ENCODE measurements at places on chromosomes 5 and 9. TPM values are rescaled to one million over a fixed set of nuclear protein-coding genes. Genes with fewer than 3 reads are reported as not detected.

The BAAT gene
- not detected for total RNA-seq

GRCh38 chr9:79396168-79396567 is 175.6 kb upstream of the TLE4 start:
- DNase-seq, result no peak

DNA sequence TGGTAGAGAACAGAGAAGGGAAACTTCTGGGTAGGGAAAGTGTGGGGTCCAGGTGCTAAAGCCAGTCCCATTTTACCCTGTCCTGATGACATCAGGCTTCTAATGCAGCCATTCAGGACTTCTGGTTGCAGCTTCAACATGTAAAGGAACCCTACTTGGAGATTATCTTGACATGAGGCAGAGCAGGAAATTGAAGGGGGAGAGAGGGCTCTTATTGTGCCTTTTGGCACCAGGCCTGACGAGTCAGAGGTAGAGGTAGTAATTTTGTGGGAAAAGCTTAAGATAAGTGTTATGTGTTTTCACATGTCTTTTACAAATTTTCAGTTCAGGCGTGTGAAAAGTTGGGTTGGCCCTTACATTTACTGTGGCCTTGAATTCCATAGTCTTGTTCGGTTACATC is 102.4 kb upstream of the APC start:
- no peak for DNase-seq

GRCh38 chr5:174511714-174512253 is 212.6 kb upstream of the MSX2 start:
- DNase-seq, result no peak

DNA sequence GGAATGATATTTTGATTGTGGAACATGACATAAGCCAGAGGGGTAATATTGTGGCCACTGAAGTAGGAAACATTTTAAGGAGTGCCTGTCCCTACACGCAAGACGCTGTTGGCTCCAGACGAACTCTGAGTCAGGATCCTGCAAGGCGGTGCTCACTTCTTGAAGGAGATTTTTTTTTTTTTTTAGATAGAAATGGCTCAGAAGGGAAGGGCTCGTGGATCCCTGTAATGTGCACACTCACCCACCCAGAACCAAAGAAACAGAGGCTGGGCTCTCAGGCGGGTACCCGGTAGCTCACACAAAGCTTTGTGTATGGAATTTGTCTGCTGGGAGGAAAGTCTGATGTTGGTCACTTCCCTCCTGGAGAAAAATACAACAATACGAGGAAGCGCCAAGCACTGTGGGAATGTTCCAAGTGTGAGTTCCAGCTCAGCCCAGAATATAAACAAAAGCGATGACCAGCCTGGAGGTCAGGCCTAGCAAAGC is 25.7 kb downstream of the RAPGEF1 start:
- DNase-seq, result no peak

GRCh38 chr9:69502671-69503301 is 169.4 kb downstream of the APBA1 start:
- no peak for DNase-seq

The PRSS3 gene
- 64.0 TPM for total RNA-seq

DNA sequence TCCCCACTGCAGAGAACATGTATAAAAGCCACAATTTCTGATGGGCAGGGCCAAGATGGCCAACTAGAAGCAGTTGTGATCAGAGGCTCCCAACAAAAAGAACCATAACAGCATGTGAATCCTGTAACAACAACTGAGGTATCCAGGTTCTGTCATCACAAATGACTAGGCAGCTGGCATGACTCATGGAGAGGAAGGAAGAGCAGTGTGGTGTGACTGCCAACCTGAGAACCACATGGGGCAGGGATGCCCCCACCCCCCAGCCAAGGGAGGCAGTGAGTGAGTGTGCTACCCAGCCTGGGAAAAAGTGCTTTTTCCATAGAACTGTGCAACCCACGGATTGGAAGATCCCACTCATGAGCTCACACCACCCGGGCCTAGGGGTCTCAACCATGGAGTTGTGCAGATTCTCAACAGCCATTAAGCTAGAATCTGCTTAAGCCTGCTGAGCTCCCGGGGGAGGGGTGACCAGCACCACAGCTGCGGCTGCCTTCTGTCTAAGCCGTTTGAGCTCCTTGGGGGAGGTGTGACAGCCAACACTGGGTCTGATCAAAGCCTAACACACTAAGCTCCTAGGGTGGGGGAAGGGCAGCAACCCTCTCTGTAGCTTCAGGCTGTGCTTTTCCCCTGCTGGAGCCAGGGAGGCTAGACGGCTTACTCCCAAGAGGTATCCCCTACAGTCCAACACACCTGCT is 80.1 kb upstream of the DMAC1 start:
- no peak for DNase-seq

DNA sequence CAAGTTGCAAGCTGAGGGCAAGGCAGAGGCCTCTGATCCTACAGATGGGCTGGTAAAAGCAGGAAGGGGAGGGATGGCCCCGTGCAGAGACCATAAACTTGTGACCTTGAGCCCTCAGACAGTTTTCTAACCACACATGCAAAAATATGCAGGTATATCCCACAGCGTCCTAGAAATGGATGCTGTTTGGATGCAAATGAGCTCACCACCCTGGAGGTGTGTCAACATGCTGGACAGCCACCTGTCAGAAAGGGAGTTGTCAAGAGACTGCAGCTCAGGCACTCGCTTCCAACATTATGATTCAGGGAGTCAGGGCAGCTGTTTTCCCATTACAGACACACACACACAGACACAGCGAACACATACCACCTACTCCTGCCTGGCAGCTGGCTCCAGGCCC is 97.3 kb upstream of the PANK3 start:
- no peak for DNase-seq

DNA sequence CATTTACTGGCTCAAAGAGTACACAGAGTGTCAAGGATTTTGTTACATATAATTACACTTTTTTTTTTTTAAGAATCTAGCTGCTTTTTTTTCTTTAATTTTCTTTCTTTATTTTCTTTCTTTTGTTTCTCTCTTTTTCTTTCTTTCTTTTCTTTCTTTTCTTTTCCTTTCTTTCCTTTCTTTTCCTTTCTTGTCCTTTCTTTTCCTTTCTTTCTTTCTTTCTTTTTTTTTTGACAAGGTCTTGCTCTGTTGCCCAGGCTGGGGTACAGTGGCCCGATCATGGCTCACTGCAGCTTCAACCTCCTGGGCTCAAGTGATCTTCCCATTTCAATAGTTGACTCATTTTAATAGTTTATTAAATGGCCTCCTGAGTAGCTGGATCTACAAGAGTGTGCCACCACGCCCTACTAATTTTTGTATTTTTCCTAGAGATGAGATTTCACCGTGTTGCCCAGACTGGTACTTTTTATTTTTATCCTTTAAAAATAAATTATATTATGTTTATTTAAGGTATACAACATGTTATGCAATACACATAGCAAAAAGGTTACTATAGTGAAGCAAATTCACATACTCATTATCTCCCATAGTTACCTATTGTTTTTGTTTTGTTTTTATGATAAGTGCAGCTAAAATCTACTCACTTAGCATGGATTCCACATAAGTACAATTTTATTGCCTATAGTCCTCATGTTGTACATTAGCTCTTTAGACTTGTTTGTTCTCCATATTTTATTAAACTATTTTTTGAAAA is 381.5 kb upstream of the KLF4 start:
- DNase-seq, result no peak

GRCh38 chr5:172659909-172660628 is 19.0 kb downstream of the NEURL1B start:
- no peak for DNase-seq

- DNase-seq, result no peak
Observed at GRCh38 chr9:38017149-38017884, 51.7 kb downstream of the SHB start.

The SLCO6A1 gene
- not detected for total RNA-seq

GRCh38 chr5:162407614-162408013 is 340.0 kb downstream of the GABRG2 start:
- no peak for DNase-seq

DNA sequence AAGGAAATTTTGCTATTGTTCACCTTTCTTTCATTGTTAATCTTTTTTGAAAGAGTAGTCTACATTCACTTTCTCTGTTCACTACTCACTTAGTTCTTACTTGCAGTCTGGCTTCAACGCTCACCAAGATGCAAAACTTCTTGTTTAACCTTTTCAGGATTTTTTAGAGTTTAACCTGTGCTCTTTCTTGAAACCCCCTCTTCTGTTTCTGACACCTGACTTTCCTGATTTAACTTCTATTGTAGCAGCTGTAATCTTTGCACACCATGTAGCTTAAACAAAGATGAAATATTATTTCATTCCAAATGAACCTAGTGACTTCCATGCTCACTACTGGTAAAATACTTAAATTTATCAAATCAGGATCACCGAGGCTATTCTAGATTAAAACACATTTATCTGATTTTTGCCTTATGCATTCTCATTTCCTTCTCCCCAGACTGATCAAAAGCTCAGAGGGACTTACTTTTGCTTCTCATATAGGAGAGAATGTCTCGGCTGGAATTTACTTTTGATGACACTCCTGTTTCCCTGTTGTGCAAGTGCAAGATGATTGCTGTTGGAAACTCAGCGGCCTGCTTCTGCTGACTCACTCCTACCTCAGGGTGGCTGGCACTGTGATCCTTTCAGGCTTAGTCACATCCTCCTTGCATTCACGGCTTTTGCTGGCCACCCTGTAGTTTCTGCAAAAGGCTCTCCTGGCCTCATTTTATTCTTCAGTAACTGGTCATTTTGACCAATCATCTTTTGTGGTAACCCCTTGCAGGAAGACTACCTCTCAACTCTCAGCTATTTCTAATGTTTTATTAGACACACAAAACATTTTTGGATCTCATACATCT is 109.3 kb upstream of the IFNE start:
- DNase-seq, result no peak

The LCN9 gene
- not detected for total RNA-seq

DNA sequence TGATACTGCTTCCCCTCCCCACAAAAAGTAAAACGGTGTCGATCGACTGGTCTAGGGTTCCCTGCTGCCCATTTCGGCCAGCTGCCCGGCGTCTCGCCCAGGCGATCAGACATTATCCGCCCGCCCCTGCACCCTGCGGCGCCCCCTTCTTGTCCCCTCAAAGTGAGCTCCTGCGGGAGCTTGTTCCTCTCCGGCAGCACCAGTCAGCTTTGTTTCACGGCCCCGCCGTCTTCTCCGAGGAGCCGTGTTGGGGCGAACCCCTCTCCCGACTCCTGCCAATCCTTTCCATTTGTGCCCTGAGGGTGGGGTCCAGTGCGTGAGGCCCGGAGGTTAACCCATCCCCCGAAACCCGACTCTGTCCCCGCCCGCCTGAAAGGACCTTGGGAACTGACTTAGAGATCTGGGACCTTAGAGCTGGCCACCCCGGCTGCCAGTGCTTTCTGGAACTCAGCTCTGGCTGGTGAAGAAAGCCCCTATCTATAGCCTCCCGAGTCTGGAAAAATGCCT is 518 bp downstream of the UBE2B start:
- DNase-seq, result no peak

- no peak for DNase-seq
Observed at GRCh38 chr5:138596105-138596881, 21.1 kb upstream of the HSPA9 start.

The ENTREP1 gene
- total RNA-seq, result 1.5 TPM

GRCh38 chr9:88458716-88459465 is 70.6 kb downstream of the SPIN1 start:
- no peak for DNase-seq

DNA sequence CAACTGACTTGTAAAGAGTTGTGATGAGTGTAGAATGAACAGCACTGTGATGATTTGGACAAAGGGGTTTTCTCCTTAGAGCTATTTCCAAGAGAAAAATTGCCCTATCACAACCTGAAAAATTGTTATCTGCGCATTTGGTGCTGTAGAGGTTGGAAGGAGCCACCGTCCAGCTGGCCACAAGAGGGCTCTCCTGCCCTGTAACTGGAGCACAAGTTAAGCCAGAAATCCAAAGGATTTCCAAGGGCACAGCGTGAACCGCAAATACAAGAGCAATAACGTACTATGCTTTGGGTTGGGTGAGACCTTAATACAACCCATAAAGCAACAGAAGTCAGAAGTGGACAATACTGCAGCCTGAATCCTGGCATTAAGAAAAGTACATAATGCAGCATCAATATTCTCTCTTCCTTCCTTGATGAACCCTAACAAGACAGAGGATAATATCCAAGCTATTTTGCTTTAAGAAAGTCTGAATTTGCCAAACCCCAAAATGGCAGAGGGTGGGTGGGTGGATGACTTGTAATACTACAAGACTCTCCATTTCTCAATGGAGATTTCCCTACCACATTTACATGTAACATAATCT is 56.8 kb upstream of the SMIM32 start:
- DNase-seq, result no peak

DNA sequence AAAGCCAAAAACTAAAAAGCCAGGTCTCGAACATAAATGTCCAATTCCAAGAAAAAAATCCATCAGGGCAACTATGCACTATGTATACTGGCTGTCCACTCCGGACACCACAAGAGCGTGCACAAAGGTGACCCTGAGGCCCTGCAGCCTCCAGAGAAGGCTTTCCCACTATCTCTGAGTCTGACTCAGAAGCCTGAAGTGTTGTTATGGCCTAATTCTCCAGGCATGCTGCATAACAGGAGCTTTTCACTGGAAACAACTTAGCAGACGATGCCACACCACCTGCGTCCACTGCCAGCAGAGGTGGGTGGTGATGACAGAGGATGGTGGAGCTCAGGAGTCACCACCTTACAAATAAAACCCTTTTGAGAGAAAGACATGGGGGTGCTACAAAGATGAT is 63.7 kb downstream of the HABP4 start:
- DNase-seq, result no peak

- DNase-seq, result no peak
Observed at GRCh38 chr5:74491586-74491985, 148.9 kb downstream of the ENC1 start.

DNA sequence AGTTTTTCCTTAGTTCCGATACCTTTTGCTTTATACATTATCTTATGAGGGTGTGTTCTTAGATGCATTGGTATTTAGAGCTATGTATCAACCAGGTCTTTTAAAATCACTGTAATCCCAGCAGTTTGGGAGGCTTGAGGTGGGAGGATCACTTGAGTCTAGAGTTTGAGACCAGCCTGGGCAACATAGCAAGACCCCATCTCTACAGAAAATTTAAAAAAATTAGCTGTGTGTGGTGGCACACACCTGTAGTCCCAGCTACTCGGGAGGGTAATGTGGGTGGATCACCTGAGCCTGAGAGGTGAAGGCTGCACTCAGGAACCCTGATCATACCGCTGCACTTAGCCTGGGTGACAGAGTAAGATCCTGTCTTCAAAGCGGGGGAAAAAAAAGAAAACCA is 15.1 kb downstream of the SPIN1 start:
- DNase-seq, result no peak

GRCh38 chr5:81303563-81303962 is 2.2 kb downstream of the ZCCHC9 start:
- no peak for DNase-seq

The FBP2 gene
- total RNA-seq, result 0.38 TPM

The MEIKIN gene
- total RNA-seq, result not detected

DNA sequence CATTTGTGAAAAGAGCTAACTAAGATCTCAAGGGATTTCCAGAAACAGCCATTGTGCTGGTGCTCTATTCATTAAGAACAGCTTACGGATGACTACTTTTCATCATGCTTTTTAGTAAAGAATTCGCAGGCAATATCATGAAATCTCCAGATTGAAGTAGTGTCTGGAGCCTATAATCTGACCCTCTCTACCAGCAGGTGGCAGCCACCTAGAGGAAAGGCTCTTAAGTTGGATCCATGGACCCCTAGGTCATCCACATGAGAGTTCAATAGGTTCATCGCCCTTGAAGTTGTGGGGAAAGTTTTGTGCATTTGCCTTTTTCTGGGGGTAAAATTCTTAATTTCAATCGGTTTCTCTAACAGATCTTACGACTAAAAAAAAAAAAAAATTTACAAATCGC is 82.3 kb downstream of the SLC1A3 start:
- DNase-seq, result no peak

- DNase-seq, result no peak
Observed at GRCh38 chr5:32814141-32814540, 103.0 kb downstream of the NPR3 start.
